NCI-H187 treated with DMSO at 0.1 percent for 48 hours (cell line): ENCODE measurements at places on chromosomes 2 and 18.

DNA sequence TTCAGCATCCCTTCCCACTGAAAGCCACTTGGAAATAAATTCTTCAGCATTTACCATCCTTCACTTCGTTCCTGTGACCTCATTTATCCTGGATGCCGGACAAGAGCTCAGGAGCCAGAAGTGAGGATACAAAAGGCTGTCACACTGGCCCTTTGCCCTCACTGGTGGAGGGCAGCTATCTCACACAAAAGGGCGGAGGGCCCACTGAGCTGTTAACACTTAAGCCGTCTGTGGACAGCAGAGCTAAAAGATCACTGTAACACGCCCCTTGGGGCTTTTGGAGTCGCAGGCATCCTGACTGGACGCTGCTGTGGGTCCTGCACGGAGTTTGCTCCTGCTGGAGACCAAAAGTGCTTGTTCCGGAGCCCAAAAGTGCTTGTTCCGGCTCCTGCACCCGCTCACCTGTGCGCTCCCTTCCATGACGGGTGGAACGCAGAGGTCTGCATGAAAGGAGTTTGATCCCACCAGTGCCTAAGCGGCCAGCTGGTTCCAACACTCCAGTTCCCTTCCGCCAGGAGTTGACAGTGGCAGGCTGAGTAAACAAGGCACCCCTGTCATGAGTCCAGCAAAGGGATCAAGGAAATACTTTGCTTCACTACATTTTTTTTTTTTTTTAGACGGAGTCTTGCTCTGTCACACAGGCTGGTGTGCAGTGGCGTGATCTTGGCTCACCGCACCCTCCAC is 572.0 kb upstream of the LINC00305 start:
- DNase-seq, result no peak

DNA sequence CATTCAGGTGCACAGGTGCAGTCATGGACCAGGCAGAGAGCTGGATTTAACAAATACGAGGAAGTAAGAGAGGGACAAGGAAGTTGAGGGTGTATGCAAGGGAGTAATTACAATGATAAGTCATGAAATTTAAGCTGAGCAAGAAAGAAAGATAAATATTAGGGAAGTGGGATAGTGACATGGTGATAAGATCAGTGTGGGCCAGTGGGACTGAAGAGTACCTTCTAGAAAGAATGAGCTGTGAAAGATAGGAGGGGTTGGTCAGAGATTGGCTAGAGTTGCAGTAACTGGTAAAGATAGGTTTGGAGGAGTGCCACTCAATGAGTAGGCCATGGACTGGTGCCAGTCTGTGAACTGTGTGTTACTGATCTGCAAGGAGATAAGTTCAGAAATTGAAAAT is 200.8 kb upstream of the SIX3 start:
- DNase-seq, result no peak

DNA sequence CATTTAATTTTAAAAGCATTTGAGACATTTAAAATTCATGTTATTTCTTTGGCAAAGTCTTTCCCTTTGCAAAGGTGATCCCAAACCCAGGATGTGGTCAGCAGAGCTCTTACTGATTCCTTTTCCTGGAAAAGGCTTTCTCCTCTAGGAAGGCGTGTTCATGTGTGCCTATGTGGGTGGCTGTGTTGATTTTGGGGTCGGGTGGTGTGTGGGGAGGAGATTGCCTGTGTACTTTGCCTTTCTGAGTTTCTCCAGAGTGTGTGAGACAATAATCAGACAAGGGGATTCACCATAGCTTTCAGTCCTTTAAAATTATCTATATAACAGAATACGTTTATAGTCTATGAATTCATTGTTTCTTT is 173.2 kb downstream of the SOCS6 start:
- no peak for DNase-seq

- no peak for DNase-seq
Observed at GRCh38 chr18:33571998-33572787, 5.8 kb upstream of the ASXL3 start.

GRCh38 chr2:27730261-27730662 is 41.3 kb upstream of the MRPL33 start:
- DNase-seq, result no peak

DNA sequence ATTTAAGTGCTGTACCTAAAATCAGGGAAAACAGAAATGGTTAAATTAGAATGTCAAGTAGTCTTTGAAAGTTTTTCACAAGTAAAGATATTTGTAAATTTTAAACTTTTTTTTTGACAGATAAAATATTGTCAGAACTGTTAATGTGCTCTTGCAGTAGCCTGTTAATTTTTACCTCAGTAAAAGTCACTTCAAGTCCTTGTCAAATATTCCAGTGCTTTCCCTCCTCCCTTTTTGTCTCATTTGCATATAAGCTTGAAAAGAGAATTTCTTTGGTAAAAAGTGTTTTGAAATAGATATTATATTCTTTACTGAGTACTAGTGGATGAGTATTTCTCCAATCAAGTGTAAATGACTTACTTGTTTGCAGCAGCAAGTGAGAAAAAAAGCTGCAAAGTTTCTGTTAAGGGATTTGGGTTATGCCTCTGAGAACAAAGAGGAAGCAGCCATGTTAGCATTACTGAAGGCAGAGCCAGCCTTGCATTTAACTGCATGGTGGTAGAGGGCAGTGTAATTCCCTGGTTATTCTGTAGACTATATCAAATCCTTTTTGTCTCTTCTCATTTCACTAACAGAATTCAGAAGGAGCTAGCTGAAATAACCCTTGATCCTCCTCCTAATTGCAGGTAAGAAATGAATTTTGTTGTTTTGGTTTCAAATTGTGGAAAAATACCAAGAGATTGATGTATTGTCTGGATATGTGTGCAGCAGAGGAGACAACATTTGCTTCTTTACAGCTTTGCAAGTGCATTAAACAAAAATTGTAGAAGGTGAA is 3.2 kb downstream of the UBE2E3 start:
- no peak for DNase-seq

DNA sequence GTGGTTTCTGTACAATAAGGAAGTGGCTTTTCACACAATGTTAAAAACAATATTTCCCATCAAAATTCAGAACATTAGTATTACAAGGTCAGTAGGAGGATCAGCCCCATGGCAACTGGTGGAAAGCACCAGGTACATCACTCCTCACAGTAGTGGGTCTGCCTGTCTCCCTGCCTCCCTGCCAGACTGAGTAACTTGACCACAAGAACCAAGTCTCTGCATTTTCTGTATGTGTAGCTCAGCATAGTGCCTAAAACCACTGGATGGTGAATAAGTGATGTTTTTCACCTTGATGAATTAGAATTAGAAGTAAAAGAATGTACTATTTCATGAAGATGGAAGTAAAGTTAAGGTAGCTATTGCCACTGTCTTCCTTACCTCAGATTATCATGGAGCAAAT is 4.1 kb upstream of the WDR7 start:
- DNase-seq, result no peak

DNA sequence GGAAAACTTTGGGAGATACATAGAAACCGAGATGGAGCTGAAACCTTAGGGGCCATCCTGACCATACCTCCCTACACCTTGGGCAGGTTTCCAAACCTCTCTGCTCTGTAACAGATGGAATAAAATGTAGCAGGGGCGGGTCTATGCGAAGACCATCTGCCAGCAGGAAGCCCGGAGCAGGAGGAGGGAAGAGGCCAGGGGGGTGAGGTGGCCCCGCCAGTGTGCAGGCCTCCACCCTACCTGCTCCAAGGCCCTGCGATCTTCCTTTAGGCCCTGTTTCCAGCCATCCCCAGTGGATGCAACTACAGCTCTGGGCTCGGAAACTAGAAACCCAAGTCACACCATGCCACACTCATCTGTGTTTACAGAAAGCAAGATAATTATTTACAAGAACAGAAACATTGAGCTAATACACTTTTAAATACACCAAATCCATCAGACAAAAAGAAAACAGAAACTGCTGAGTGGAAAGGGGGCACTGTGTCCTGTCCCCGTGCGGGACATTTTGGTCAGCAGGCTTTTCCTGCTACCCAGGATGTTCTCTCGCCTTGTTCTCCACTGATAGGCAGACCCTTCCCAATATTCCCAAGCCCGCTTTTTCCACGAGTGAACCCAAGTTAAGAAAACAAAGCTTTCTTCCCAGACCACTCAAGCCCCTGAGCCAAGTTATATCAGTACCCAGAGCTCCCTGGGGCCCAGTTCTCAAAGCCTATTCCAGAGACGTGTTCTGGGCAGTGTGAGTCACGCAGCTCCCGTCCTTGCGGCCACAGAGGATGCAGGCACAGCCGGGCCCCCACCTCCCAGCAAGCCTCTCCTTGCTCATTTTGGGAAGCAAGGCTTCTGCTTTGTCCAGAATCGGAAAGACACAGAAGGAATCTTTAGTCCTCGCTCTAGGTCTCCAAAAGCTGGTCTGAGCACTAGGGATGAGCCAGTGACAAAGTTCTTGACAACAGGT is 17.3 kb downstream of the CIB4 start:
- no peak for DNase-seq

GRCh38 chr18:11759456-11759855 is 70.4 kb downstream of the GNAL start:
- no peak for DNase-seq

DNA sequence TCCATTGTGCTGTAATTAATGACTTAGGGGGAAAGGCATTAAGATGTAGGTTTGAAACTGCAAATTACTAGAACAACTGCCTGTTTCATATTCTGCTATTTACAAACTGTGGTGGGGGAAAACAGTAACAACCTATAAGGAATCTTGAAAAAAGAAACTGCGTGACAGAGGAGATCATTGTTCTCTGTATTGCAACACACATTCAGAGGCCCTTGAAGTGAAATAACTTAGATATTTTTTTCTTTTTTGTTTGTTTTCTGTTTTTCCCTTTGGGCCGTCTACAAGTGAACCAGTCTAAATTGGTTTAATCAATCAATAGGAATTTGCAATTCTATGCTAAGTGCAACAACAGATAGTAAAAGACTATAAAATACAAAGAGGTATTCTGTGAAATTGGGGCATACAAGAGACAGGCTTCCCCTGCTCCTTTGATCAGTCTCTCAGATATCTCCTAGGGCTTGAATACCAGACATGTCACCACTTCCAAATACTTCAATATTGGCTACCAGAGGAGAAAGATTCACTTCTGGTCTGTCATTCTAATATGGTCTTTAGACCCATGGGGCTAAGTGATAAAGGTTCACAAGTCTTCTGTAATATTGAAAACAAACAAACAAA is 2055.1 kb upstream of the CELF4 start:
- DNase-seq, result no peak

- no peak for DNase-seq
Observed at GRCh38 chr2:95276888-95277245, 2.6 kb downstream of the PROM2 start.

DNA sequence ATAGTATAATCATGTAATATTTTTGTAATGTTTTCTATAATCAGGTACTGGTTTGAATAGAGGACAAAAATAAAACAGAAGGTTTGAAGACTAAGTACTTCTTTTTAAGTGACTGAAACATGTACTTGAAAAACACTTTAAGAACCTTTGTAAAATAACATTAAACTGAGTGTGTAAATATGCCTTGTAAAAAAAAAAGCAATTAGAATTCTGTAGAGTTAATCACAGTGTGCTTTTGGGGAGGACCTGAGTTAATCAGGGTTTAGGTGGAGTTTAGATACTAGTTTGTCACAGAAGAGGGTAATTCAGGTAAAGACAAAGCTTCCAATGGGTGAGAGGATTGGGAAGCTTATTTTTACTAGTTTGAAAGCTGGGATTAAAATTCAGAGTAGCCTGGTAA is 10.3 kb downstream of the MBD5 start:
- DNase-seq, result no peak

- no peak for DNase-seq
Observed at GRCh38 chr2:195604706-195605105, 52.3 kb upstream of the SLC39A10 start.

GRCh38 chr2:230319211-230319862 is 7.7 kb upstream of the SP140L start:
- no peak for DNase-seq

DNA sequence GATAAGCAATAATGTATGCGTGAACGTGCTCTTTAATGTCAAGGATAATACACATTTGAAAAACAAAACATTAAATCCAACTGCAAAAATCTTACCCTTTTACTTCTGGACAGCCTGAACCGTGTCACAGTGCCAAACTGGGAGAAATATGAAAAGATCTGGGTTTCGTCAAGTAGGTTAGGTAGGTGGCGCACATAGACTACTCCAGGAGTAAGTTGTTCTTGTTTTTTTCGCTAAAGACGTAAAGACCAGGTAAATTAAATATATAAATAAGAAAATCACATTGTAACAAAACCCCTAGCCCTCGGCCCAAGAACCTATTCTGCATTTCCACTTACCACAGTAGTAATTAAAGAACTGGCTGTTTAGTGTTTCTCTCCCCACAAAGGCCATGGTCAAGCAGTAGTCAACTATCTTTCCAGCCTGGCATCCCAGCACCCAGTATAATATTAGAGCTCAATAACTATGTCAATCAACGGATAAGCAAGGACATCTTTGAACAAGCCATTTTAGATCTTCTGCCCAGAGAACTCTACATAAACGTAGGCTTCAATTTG is 1.1 kb downstream of the NIFK start:
- DNase-seq, result no peak

- DNase-seq, result no peak
Observed at GRCh38 chr2:217899231-217900009, 103.4 kb downstream of the TNS1 start.

DNA sequence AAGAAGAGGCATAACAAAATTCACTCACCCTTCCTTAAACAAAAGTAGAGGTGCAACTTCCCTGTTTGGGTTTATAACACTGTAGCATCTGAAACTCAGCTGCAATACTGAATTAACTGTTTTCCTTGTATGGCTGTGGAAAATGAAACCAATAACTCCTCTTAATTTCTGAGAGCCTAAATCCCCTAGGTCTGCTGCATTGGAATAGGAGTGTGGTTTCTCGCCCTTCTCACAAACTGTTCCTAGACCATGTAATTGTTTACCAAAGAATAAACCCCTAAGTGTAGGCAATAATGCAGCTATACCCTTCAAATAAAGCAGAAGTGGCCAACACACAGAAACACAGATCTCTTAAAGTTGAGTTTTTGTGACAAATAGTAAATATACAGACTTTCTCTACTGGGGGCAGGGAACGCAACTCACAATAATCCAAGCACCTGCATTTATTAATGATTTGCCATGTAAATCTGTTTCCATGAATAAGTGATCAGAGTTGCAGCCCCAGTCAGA is 52.0 kb downstream of the RASGRP3 start:
- no peak for DNase-seq

GRCh38 chr18:50341443-50341842 is 33.4 kb upstream of the SKA1 start:
- no peak for DNase-seq

- DNase-seq, result no peak
Observed at GRCh38 chr2:30514134-30514847, 67.2 kb downstream of the LCLAT1 start.

DNA sequence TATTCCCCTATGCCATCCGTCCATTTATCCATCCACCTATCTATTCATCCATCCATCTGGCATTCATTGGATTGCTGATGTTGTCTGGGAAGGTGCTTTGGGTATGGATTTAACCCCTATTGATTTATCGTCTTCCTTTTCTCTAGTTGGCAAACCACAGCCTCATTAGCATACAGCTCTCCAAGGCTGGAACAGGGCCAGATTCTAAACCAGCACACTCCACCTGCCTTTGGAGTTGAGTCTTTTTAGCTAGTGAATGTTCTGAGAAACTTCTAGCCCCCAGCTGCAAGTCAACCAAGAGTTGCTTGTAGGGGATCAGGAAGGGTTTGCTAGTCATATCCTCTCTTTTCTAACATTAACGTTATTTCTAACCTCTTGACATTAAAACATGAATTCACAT is 90.7 kb downstream of the NRP2 start:
- DNase-seq, result peak; percentile 38

- no peak for DNase-seq
Observed at GRCh38 chr2:212646698-212647366, 108.2 kb upstream of the ERBB4 start.
